ENCODE measurements at places on chromosomes 7 and 10. TPM values are rescaled to one million over a fixed set of nuclear protein-coding genes. Genes with fewer than 3 reads are reported as not detected.

The POU6F2 gene
- not detected for total RNA-seq

The ACSM6 gene
- total RNA-seq = not detected

The TMEM236 gene
- total RNA-seq = 0.06 TPM

The MYO1G gene
- total RNA-seq = 0.21 TPM

The TMEM176B gene
- total RNA-seq = 0.17 TPM

The NXPH1 gene
- total RNA-seq = not detected

Data from A549 treated with Hydrocortisone at 1 μM for 4 hours (cell line).